ENCODE measurements at places on chromosomes 12 and 14.

DNA sequence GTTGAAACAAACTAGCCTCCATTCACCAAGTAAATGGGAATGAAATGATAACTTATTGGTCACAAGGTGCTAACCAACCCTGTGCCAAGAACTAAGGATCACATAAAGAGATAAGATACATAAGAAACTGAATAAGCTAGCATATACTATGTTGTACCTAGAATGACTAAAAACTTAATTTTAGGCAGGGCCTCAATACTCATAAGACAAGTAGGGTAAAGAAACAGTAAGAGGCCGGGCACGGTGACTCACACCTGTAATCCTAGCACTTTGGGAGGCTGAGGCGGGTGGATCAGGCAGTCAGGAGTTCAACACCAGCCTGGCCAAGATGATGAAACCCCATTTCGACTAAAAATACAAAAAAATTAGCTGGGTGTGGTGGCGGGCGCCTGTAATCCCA lies 17.7 kb downstream of the GDF11 start:
- DNase-seq: no peak

DNA sequence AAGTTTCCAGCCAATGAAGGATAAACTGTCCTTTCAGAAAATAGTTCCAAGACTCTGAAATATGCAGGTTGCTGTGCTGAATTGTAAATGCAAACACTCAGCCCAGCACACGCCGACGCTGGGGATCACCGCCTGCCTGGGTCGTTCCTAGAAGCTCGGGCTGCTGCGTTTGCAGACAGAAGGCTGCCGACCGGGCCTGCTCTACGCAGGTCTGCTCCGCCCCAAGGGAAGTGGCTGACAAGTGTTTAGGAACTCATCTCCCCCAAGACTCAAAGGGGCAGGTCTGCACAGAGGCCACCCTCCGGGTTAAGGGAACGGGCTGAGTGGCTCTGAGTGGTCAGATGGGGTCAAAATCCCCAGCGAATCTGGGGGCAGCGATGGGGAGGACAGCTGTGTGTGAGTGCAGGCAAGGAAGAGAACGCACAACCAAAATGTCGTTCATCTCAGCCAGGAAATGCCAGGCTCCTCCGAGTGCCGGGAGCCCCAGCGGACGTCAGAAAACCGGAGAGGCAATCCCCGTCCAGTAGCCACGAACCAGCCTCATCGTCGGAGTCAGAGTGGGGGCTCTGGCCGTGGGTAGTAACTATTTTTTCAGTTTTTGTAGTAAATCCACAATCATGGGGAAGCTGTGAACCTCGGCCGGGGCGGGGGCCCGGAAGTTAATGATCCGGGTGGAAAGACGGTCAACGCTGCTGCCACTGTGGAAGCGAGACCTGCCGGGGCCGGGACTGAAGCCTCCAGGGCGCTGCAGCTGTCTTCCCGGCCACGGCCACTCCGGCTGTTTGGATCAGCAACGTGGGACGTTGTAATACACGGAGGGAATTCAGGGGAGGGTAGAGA lies 6.0 kb downstream of the GALNT9 start:
- DNase-seq: no peak

DNA sequence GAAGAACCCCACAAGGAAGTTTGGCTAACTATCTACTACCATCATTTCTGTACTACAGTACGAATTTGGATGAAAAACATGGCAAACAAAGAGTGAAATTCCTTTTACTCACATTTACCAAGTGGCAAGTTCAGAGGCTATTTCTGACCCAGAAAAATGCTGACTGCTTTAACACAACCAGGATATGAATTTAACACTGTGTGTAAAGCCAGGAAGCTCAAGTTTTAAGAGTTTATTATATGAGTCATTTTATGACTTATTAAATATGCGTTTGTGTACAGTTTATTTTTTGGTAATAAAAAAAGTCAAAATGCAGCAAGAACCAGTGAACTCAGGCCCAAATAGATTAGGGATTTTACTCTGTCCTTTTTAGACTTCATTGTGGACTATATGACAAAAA lies 58.4 kb upstream of the STAC3 start:
- no peak for DNase-seq

- no peak for DNase-seq
Measured at GRCh38 chr14:101947577-101947903, 16.8 kb upstream of the DYNC1H1 start.

DNA sequence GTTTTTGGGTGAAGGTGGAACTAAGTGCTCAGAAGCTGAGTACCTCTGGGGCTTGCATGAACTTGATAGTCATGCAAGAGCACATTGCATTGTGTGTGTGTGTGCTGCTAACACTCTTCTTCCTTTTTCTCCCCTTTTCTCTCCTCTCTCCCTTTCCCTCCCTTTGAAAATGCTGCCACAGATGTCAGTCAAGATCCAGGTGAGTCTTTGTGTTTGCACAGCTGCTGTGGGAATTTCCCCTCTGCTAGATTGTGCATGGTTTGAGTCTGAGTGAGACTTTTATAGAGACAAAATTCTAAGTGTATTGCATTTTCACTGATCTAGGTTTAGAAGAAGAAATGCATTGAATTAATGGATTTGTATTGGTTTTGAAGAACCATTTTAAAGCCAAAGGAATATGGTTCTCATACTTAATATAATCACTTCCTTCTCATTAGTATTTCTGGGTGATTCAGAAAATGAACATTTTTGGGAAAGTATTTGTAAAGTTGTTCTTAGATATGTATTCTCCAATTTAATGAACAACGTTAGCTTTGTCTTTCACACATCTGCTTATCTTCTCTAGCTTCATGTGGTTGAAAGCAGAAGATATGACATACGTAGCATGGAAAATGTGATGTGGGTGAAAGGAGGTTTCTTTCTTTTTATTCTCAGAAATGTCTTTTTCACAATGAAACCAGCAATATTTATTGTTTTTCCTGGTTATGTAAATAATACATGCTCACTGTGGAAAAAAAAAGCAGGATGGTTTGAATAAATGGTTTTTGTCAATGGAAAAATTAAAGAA lies 108.5 kb downstream of the NRXN3 start:
- DNase-seq: no peak
